ENCODE measurements at places on chromosomes 1 and 21.

GRCh38 chr1:185837711-185838110 is 103.5 kb downstream of the HMCN1 start:
- no peak for DNase-seq

GRCh38 chr21:16194788-16195537 is 465.2 kb downstream of the USP25 start:
- peak; percentile 60 for DNase-seq

- no peak for DNase-seq
These were observed 42.9 kb upstream of the DNAJC6 start for GRCh38 chr1:65266476-65266875.

DNA sequence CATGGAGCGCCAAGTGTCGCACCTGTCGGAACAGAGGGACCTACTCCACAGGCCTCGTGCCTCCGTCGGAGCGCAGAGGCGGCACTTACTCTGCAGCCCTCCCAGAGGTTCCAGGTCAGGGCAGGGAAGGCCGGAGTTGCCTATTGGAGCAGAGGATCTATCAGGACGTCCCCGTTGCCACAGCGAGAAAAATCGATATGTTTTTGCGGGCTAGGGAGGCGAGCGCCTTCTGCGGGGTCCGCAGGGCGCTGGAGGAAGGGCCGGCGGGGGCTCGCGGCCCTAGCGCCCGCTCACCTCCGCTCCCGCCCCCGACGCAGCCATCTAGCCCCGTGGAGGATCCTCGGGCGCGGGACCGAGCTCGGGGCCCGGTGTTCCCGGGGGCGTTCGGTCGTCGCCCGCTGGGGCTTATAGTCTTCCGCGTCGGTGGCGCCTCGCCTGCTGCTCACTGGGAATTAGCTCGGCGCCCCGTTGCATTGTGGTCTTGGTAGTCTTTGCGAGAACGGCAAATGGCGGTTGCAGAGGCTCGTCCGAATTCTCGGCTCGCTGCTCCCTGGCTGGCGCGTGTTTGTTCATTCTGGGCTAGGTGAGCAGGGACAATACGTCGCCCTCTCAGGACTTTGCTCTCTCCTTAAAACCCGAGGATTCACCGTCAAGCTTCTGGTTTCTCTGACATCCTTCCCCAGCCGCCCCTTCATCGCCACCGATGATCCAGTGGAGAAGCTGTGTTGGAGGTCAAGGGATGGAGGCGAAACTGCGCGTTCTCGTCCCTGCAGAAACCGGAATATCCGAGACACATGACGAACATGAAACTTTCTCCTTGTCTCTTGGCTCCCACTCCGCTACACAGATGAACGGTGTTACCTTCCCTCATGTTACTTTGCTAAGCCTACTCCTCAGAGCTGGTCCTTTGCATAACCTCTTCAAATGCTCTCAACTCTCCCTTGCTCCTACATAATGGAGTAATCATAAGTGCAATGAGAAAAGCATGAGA is at the start of gene JTB:
JTB (minus strand) TSS at position 425 of the 991 bp plus-strand sequence; CDS start at position 3, 422 bp downstream.
- DNase-seq, result peak; percentile 92

DNA sequence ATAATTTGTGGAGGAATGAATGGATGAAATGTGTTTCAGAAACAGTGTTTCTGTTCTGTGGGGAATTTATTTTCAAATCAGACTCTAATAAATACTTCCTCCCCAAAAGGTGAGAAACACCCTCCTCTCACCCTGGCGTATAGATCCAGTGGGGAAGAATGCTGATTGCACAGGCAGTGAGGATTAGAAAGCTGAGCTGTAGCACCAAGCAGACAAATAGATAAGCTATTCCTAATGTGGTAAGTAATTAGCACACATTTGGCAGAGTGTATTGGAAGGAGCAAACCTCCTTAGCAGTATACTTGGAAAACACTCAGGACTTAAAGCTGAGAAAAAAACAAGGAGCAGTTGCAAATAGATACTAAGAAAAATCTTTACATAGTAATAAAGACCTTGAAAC is 50.8 kb downstream of the NUF2 start:
- DNase-seq, result no peak

GRCh38 chr1:226364514-226364899 is 43.4 kb downstream of the PARP1 start:
- DNase-seq, result no peak

GRCh38 chr1:195902779-195903178 is 705.5 kb downstream of the KCNT2 start:
- DNase-seq, result no peak

GRCh38 chr1:30850607-30851006 is 58.0 kb downstream of the SDC3 start:
- DNase-seq, result no peak

- DNase-seq, result no peak
These were observed 8.3 kb downstream of the PPFIA4 start for GRCh38 chr1:203034422-203035110.

- DNase-seq, result no peak
These were observed 7.3 kb upstream of the SAMD11 start for GRCh38 chr1:916173-917075.

DNA sequence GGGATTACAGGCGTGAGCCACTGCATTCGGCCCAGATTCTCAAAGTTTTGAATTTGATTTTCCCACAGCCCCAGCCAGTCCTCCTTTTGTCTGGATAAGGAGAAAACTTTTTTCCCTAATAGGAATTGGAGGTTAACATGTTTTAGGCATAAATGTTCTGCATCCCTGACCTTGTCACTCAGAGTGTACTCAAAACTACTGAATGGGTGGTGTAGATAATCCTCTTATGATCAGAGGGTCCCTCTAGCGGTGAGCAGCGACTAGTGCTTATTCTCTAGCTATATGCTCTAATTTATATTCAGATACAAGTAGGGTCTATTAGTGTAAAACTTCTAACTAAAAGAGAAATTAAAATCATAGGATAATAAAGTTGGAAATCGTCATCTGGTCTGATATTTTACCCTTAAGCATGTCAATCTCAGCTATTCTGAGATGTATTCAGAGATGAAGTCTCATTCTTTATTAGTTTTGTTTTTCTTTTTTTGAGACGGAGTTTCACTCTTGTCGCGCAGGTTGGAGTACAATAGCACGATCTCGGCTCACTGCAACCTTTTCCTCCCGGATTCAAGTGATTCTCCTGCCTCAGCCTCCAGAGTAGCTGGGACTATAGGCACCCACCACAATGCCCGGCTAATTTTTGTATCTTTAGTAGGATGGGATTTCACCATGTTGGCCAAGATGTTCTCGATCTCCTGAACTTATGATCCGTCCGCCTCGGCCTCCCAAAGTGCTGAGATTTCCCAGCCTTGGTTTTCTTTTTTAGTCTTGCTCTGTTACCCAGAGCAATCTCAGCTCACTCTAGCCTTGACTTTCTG is 2.7 kb upstream of the PSMD4 start:
- peak; percentile 88 for DNase-seq

GRCh38 chr1:200510228-200510623 is 100.4 kb upstream of the ZNF281 start:
- peak; percentile 91 for DNase-seq

- DNase-seq, result no peak
These were observed 428.2 kb downstream of the NPHP4 start for GRCh38 chr1:5563861-5564577.

DNA sequence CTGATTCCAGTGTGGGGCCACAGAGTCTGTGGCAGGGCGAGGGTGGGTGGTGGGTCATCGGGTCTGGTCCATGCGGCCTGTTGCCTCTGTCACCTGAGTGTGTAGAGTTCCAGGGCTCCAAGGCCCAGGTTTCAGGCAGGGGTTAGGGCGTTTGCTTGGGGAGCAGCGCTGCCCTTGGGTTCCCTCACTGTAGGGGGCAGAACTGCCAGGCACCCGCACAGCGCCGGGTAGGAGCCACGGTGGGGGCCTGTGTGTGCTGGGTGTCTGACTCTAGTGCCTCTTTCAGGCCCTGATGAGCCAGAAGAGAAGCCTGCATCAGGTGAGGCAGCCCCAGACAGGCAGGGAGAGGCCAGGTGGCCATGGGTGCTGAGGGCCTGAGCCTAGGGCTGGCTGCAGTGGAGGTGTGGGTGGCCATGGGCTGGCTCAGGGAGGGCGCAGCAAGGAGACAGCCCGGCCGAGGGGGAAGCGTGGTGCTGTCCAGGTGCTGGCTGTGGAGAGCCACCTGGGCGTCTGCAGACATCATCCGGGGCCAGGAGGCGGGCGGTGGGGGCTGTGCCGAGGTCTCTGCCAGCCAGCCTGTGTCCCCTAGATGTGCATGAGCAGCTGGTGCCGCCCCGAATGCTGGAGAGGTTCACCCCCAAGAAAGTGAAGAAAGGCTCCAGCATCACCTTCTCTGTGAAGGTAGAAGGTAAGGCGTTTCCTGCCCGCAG is 72.3 kb downstream of the TRIM11 start:
- no peak for DNase-seq

DNA sequence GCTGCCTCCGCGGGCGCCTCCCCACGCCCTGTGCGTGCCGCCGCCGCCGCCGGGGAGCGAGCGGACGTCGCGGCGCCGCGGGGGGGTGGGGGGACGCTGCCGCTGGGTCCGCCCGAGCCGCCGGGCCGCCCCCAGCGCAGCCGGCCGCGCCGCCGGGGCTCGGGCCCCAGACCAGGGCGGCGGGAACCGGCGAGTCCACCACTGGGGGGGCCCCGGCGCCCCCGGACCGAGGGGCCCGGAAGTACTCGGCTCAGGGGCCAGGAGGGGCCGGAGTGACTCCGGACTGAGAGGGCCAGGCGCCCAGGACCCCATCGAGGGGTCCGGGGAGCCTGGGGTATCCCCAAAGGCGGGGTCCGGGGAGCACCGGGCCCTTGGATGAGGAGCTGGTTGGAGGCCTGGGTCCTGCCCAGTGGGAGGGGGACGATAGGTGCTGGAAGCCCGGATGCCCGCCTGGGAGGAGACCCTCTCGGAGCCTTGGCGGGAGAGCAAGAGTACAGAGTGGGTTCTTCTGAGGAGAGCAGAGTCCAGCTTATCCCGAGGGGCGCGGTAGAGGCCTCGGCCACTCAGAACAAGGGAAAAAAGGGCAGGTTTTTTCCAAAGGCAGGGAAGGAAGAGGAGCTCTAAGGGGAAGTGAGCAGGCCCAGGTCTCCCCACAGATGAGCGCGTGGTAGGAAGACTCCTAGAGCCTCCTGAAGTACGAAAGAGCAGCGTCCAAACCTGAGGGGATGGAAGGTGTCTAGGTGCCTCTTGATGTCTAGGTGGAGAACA is 556 bp downstream of the GMEB1 start:
- DNase-seq, result peak; percentile 87

DNA sequence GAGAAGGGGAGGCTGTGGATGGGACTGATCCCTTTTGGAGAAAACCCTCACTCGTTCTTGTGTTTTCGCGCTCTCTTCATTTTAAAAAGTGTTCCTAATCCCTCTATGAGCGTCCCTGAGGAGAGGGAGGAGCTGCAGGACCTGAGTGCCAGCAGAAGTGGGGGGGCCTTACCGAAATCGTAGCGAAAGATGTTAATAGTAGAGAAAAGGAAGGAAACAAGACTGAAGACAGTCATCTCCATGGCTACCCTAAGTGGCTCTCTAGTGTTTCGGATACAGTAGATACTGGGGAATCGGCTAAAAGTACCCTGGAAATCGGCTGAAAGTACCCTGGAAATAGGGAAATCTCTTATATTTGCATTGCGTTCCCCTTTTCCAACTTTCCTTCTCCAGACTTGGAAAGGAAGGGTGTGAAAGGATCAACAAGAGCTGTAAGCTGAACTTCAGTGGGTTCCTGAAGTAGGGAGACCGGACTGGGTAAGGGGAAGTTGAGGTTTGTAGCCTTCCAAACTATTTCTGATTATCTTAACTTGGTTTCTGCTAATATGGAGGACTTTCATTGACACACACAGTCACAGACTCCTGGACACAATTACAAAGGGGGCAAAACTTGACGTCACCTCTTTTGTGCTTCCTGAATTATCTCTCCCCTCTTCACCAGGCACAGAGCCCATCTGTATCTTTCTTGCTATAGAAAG is 486 bp upstream of the DSTYK start:
- DNase-seq, result peak; percentile 17

DNA sequence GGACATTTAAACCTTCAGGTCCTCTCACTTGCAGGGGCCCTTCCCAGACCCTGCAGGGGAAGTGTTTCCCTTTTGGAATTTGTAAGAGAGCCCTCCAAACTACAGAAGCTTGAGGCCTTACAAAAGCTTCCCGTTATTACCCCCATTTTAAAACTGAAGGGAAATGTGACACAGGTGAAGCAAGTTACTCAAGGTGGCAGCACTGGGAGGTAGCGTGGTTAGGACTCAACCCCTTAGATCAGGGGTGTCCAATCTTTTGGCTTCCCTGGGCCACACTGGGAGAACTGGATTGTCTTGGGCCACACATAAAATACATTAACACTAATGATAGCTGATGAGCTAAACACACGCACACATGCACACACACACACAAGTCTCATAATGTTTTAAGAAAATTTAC is 15.8 kb upstream of the ZC3H12A start:
- no peak for DNase-seq

DNA sequence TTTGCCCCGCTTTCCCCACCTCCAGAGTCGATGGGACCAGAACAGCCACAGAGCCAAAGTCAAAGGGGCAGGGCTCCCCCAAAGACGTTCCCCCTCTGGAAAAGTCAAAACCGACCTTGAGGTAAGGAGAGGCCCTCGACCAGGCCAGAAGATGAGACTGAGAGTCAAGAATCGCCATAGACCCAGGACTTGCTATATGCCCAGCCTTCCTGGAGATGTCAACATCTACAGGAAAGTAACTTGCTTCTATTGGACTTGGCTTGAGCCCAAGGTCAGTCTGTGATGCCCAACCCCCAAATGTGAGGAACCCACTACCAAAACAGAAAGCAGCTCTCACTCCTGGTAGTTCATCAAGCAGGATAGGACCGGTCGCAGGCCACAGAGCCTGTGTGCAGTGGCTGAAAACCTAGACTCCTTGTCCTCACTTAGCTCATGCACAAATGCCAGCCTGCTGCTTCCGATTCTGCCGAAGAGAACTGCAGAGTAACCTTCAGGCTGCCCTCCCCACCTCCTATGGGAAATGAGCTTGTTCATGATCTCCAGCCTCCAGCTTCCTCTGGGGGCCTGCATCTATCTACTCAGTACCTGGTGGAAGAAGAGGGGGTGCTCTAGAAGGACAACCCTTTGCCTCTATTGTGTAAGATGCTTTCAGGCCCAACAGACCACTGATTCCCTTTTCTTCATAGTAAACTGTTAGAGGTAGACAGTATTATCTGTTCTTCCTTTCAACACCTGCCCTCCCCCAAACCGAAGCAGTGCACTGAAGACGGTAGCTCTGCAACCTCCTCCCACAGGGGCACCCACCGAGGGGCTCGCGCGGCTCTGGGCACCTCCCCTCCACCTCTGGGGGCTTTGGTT is 1.4 kb downstream of the ACOT7 start:
- DNase-seq, result peak; percentile 46

DNA sequence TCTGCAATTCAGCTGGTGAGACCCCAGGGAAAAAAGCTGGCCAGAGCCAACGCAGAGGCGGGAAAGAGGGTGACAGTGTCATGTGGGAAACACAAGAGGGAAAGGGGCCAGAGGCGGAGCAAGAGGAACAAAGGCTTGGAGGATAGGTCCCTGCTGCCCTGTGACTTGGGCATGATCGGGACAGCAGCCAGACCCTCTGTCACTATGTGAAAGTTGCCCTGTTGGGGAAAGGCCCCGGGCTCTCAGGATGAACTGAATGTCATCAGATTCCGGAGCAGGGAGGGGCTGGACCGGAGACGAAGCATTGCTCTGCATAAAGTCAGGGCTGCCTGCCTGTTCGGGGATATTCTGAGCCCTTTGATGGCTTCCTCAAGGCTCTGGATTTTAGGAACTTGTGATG is 5.7 kb upstream of the ELF3 start:
- DNase-seq, result no peak

GRCh38 chr1:202616355-202616915 is 93.8 kb downstream of the SYT2 start:
- DNase-seq, result peak; percentile 54

Data from RPMI8226 (cell line).